ENCODE measurements at places on chromosomes 6 and 20. TPM values are rescaled to one million over a fixed set of nuclear protein-coding genes. Genes with fewer than 3 reads are reported as not detected.
A peak's percentile ranks its signal among the peaks of the same experiment; 100 is the strongest.

The MAP7 gene
- polyA plus RNA-seq, result 32.5 TPM

The MATN4 gene
- polyA plus RNA-seq, result 0.55 TPM

The C6orf15 gene
- not detected for polyA plus RNA-seq

The ESR1 gene
- polyA plus RNA-seq, result 0.68 TPM

The PKIB gene
- polyA plus RNA-seq, result 2.3 TPM

The DAAM2 gene
- 24.2 TPM for polyA plus RNA-seq

The BNIP5 gene
- 0.11 TPM for polyA plus RNA-seq

The PRDM1 gene
- 4.6 TPM for polyA plus RNA-seq

The RNF144B gene
- polyA plus RNA-seq, result 15.7 TPM

The CFAP61 gene
- 3.3 TPM for polyA plus RNA-seq

The LRRN4 gene
- 16.8 TPM for polyA plus RNA-seq

DNA sequence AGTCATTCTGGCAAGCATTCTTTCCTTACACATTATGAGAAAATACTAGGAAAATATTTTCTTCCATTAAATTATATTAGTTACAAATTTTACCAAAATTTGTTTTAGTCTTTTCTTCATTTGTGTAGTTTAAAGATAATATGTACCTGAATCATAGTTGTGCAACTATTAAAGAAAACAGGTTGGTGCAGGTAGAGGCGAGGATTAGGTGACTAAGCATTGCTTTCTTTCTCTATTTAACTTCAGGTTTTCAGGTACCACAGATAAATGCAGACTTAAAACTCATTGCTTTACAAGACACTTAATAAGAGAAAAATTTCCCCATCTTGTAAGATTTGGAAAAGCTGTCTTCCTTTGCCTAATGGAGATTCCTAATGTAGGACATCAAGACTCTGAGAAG lies 1175.5 kb upstream of the ADGRB3 start:
- DNase-seq, result no peak

DNA sequence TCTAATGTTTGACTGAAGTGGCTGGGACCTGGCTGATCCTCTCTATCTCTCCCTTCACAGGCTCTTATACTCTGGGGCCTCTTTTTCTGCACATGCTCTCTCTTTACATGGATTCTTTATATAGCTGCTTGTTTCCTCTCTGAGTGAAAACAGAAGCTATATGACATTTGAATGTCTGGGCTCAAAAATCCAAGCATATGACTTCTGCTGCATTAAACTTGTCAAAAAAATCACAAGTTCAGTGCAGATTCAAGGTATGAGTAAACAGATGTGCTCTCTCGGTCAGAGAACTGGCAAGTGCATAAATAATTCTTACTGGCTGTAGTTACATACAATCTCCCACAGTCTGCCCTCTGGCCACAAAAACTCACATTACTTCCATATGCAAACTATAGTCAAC lies 96.6 kb downstream of the LCA5 start:
- DNase-seq, result no peak

DNA sequence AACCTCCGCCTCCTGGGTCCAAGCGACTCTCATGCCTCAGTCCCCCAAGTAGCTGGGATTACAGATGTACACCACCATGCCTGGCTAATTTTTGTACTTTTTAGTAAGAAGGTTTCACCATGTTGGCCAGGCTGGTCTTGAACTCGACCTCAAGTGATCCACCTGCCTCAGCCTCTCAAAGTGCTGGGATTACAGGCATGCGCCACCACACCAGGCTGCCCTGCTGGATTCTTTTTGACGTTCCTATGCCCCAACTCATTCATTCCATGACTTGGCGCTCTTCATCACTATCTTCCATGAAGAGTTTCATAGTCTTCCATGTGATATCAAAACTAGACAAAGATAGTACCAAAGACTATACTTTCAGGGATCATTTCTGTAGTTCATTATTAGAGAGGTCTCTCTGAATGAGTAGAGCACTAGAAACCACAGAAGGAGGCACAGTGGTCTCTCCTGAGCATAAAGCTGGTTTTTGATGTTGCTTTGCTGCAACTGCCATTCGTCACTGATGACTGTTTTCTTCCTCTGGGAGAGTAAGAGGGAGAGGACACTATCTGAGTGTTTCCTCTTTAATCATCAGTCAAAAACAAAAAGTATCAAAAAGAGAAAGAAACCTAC lies 23.5 kb downstream of the DNAAF9 start:
- no peak for DNase-seq

GRCh38 chr20:4455301-4455701 lies 266.4 kb upstream of the PRND start:
- DNase-seq, result no peak

DNA sequence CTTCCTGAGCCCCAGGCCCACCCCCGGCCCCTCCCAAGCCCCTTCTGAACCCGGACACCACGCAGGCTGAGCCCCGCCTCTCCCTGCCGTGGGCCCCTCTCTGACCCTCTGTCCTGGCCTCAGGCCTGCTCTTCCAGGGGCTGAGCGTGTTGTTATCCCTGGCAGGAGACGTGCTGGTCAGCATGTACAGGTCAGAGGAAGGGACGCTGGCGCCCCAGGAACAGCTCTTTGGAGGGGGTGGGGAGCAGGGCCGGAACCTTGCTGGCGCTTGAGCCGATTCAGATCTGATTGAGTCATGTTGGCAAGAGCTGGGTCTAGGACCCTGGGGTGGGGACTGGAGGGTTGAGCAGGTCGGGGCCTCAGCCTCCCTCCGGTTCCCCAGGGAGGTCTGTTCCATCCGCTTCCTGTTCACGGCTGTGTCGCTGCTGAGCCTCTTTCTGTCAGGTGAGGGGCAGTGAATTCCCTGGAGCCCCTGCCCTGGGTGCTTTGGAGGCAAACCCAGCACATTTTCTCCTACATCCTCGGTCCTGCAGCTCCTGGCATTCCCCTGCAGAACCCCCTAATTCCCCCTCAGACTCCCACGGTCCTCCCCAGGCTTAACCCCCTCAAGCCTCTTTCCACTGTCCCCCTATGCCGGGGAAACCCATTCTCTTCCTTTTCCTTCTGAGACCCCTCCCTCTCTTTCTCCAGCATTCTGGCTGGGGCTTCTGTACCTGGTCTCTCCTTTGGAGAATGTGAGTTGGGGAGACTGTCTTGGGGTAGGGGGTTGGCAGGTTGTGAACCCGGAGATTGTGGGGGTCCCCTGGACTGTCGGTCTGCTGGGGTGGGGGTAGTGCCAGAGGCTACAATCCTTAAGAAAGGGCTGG lies 2.0 kb downstream of the SPAG4 start:
- DNase-seq, result peak; percentile 31

DNA sequence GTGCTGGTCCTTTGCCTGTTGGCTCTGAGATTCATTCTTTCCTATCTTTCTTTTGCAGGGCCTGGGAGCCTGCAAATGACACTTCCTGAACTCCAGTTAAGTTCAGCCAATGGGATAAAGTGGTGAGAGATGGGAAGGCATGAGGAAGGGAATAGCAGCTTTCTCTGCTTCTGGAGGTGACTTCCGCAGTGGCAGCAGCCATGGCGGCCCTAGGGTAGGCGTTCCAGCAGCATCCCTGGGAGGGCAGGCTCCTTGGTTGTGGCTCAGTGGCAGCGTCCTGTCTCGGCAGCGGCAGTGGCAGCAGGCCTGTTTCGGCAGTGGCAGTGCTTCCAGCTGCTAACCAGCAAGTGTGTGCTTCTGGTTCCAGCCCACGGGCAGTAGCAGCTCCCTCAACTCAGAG lies 7.3 kb upstream of the MDFI start:
- DNase-seq, result no peak

- DNase-seq, result no peak
These were observed 32.9 kb downstream of the RNF217 start for GRCh38 chr6:124995131-124995530.

- DNase-seq, result no peak
These were observed 7.9 kb upstream of the WFDC10A start for GRCh38 chr20:45621593-45621992.

GRCh38 chr6:31717499-31718222 lies 2.5 kb downstream of the LY6G6D start:
- DNase-seq, result no peak

- no peak for DNase-seq
These were observed 84.7 kb downstream of the F13A1 start for GRCh38 chr6:6235786-6236185.

- DNase-seq, result no peak
These were observed 325.6 kb upstream of the JARID2 start for GRCh38 chr6:14920276-14920675.

- DNase-seq, result no peak
These were observed 124.8 kb upstream of the SLC2A12 start for GRCh38 chr6:134177236-134177635.

GRCh38 chr6:137181891-137182653 lies 8.6 kb upstream of the IL22RA2 start:
- DNase-seq, result no peak

- no peak for DNase-seq
These were observed 366.1 kb upstream of the SOX4 start for GRCh38 chr6:21227486-21227885.

- DNase-seq, result no peak
These were observed 404.4 kb upstream of the GJE1 start for GRCh38 chr6:141728330-141728729.

- DNase-seq, result no peak
These were observed 201.7 kb upstream of the FOXQ1 start for GRCh38 chr6:1110164-1110563.

DNA sequence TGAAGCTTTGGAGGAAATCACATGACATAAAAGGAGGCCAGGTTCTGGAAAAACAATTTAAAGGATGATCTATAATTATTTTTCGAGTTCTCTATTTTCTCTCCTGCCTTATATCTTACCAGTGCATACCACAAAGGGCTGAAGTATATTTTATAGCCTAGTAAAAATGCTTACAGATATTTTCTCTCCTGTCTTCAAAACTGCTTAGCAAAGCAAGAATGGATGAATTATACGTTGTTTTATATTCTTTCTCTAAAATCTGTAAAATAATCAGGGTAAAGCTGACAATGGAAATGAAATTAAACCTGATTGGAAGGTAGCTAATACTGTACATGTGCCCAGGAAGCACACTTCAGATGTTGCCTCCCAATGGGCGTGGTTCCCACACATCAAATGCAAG lies 123.7 kb downstream of the F13A1 start:
- DNase-seq, result no peak

- DNase-seq, result no peak
These were observed 53.2 kb downstream of the PDE7B start for GRCh38 chr6:135904666-135905065.

DNA sequence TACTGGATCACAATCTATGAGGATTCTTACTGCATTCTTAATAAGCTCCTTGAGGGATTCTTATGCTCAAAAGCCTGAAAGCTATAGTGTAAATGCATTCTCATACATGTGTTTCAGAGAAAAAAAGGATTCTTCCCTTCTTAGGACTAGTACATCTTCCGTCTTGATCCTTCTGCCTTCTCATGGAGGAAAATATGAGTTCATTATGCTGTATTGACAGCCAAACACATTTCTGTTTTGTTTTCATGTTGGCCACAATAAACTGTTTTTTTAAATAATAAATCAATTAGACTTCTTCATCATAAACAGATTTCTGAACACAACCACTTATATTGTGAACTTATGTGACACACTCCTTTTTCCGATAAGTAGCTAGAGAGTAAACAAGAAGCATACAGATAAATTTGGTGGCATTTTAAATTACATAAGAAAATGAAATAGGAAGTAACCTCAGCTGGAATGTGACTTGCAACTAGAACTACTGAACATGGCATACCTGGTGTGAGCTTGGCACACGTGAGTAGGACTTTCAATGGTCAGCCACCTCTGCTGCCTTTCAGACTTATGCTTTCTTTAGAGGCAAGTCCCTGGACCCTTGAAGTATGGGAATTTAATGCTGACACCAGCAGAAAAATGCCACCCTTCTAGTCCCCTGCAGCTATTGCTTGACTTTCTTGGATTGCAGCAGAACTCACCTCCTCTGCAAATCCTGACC lies 350.4 kb downstream of the BCKDHB start:
- DNase-seq, result no peak
